Bronchial smooth muscle cell (primary cell): ENCODE measurements at places on chromosomes 3 and 15. TPM values are rescaled to one million over a fixed set of nuclear protein-coding genes. Genes with fewer than 3 reads are reported as not detected.

GHRL gene
- not detected in 2 replicates for total RNA-seq

IGF2BP2 gene
- total RNA-seq, result 16.7 and 18.6 TPM in 2 replicates

SCG5 gene
- total RNA-seq, result 12.5 and 24.3 TPM in 2 replicates

VILL gene
- total RNA-seq, result 8.7 and 12.0 TPM in 2 replicates

SH2D7 gene
- not detected in 2 replicates for total RNA-seq

ADAMTSL3 gene
- total RNA-seq, result 0.09 and 0.32 TPM in 2 replicates
